BJ (cell line): ENCODE measurements at places on chromosomes 2 and 18.

DNA sequence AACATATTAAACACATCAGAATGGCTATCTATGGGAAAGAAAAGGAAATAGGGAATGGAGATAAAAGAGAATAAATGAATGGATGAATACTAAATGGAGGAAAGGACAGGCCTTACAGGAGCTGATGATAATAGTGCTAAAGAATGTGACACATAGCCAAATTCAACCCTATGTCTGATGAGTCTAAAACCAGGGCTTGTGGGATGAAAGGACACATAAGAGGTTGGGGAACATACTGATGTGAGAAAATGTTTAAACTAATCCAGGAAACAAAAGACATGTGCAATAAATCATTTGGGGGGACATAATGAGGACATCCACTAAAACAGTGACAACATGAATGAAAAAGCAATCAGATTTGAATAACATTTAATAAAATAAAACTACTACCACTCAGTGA, 120.0 kb downstream of the DYM start:
- DNase-seq: no peak

DNA sequence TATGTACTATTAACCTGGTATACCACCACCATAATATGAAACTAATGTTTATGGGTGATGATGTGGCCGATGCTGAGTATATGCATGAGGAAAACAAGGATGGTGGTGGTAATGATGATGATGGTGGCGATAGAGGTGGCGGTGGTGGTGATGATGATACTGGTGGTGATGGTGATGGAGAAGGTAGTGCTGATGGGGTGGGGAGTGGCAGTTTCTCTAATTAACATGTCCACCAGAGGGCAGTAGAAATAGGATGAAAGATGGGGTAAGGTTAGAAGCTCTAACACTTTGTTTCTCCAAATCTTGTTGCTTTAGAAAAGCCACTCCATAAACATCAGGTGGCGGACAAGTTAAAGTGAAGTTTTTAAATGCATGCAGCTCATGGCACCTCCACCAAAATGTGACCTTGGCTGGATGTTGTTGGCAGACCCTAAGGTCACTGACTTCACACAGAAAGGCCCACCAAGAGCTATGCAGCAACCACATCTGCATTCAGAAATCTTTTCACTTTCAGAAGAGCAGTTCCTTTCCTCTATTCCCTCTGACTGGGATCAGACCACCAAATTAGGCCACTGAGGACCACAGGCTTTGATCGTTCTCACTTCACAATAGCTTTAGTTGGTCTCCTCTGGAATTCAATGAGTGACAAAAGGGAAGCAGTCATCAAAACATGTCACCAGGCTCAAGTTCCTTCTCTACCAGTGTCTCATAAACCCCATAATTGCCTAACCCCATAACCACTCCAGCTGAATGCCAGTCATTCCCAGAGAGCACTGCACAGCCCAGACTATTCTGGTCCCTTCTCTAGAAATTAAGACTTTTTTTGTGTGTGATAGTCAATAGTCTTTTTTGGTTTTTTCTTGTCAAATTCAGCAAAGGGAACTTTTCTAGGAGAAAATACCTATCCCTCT, 7.5 kb upstream of the BCL11A start:
- DNase-seq: no peak

- DNase-seq: no peak
Observed at GRCh38 chr2:71833272-71833671, 314.4 kb downstream of the CYP26B1 start.

DNA sequence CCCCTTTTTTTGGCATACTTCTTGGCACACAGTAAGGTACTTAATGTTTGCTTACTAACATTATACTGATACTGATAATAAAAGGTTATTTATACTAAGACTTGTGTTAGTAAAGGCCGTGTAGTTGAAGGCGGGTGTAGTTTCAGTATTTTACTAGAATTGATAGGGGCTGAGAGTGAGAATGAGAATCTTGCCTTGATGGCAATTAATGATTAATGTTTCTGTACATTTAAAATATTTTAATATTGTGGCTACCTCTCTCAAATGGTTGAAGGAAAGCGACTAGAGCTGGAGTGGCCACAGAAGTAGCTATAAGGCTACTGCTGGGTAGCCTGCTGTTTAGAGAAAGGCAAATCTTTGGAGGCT, 29.3 kb downstream of the PELI1 start:
- no peak for DNase-seq

DNA sequence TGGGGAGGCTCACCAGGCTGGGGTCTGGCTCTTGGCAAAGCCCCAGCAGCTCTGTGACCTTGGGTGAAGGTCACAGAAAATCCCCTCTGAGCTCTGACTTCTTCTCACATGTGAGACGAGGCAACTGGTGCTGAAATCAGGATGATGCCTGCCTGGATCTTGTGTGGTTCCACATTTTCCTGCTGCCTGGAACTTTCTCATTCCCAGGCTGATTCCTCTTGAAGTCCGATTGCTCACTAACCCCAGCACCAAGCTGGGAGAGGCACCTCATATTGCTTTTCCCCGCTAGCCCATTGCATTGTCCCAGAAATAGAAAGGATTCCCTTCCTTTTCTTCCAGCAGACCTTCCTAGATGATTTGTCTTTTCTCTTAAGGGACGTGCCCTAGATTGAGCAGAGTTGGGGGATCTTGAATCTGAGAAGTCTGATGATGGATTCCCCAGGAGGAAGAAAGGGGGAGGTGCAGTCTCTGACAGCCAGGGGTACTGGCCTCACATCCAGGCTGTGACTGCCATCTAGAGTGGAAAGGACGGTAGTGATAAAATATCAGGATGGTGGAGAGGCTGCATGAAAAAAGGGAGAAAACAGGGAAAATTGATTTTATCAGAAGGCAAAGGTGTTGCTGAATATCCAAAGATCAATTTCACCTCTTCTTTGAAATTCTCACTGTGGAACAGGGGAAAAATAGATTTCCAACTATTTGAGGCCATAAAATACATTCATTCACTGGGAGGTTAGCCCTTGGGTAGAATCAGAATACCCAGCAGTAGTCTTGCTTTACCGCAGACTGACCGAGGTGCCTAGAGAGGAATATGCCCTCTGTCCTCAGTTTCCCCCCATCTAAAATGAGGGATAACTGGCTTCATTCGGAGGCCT, 96.3 kb downstream of the FAM210A start:
- DNase-seq: no peak

GRCh38 chr2:176022048-176022447, 20.0 kb upstream of the LNPK start:
- no peak for DNase-seq

DNA sequence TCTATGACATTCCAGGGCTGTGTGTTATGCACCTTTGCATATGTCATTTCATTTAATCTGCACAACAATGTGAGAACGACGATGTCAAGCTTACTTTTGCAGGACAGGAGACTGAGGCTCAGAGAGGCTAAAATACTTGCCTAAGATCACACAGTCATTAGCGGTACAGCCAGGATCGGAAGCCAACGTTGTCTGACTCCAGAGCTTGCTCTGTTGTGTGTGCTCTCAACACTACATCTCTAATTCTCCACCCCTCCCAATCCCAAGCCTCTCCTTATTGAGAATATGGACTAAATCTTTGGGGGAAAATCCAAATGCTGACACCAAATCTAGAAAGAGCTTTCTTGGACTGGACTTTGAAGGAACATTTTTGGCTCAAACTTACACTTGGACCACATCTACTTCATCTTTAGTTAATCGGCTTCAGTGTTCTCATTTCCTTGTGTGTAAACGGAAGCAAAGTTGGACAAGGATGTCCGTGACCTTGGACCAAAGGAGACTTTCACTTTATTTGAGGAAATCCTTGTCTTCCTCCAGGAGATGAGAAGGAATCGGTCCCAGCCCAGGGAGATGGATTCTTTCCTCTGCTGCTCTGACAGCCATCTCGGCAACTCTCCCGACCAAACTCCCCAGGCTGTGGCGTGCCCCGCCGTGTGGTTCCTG, 242.4 kb downstream of the LPIN1 start:
- DNase-seq: no peak

- no peak for DNase-seq
Observed at GRCh38 chr2:235500761-235501672, 7.2 kb downstream of the AGAP1 start.

DNA sequence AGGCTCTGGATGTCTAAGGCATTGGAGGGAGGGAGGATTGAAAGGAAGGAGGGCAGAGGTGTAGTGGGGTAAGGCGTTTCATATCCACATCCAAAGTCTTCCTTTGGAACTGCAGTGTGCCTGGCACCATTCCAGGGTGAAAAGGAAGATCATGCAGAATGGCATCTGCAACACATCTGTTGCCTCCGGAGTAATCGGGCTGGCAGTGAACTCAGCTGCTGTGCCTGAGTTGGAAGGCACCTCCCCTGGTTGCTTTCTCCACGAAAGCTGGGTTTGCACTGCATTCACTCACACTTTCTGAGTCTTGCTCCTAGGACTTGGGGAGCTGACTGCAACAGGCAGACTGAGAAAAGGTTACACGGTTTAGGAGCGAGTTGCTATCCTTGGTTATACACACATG, 30.3 kb upstream of the SEC11C start:
- no peak for DNase-seq

- DNase-seq: no peak
Observed at GRCh38 chr2:175366815-175367214, 185.3 kb upstream of the ATP5MC3 start.

GRCh38 chr2:122083256-122084048, 328.0 kb downstream of the TSN start:
- no peak for DNase-seq

GRCh38 chr2:2707206-2707991, 376.3 kb upstream of the MYT1L start:
- no peak for DNase-seq

- no peak for DNase-seq
Observed at GRCh38 chr2:53220969-53221368, 546.6 kb upstream of the CHAC2 start.

DNA sequence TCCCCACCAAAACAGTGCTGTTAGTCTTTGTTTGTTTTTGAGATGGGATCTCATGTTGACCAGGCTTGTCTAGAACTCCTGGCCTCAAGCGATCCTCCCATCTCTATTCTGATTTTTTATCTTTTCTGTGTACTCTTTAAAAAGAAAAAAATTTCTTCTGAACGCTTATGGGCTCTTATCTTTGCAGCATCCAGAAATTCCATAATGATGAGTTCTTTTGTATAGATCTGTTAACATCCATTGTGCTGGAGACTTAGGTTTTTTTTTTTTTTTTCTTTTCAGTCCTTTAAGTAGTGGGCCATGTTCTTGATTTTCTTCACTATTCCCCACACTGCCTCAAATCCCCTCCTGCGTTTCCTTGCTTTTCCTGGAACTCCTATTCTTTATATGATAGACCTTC, 31.0 kb downstream of the RBBP8 start:
- DNase-seq: no peak

DNA sequence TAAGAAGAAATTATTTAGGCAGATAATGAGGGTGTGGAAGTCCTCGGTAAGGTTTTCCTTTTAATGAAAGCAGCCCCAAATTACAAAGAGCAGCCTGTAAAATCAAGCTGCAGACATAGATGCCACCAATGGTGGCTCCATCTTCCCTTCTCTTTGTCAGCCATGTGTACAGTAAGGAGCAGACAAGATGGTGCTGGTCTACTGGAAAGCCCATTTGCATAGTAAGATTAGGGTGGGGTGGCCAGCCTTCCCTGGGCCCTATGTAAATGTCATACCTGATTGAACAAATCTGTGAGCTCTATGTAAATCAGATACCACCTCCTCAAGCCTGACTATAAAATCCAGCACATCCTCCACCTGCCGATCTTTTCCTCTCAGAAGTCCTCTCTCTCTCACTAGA, 154.4 kb upstream of the SERTAD2 start:
- no peak for DNase-seq

- no peak for DNase-seq
Observed at GRCh38 chr2:161709428-161709827, 85.2 kb downstream of the SLC4A10 start.

DNA sequence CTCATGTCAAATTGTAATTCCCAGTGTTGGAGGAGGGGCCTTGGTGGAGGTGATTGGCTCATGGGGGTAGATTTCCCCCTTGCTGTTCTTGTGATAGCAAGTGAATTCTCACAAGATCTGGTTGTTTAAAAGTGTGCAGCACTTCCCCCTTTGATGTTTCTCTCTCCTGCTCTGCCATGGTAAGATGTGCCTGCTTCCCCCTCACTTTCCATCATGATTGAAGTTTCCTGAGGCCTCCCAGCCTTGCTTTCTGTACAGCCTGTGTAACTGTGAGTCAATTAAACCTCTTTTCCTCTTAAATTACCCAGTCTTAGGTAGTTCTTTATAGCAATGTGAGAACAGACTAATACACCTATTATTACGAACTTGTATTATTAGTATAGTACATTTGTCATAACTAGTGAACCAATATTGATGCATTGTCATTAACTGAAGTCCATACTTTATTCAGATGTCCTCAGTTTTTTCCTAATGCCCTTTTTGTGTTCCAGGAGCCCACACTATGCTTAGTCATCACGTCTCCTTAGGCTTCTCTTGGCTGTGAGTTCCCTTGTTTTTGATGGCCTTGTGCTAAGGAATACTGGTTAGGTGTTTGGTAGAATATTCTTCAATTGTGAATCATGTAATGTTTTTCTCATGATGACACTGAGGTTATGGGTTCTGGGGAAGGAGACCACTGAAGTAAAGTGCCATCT, 4.5 kb upstream of the MAP3K2 start:
- no peak for DNase-seq

DNA sequence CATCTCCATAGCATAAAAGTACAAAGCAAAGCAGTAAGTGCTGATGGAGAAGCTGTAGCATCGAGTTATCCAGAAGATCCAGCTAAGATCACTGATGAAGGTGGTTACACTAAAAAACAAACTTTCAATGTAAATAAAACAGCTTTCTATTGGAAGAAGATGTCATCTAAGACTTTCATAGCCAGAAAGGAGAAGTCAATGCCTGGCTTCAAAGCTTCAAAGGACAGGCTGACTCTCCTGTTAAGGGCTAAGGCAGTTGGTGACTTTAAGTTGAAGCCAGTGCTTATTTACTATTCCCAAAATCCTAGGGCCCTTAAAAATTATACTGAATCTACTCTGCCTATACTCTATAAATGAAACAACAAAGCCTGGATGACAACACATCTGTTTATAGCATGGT, 44.0 kb downstream of the METTL8 start:
- no peak for DNase-seq

DNA sequence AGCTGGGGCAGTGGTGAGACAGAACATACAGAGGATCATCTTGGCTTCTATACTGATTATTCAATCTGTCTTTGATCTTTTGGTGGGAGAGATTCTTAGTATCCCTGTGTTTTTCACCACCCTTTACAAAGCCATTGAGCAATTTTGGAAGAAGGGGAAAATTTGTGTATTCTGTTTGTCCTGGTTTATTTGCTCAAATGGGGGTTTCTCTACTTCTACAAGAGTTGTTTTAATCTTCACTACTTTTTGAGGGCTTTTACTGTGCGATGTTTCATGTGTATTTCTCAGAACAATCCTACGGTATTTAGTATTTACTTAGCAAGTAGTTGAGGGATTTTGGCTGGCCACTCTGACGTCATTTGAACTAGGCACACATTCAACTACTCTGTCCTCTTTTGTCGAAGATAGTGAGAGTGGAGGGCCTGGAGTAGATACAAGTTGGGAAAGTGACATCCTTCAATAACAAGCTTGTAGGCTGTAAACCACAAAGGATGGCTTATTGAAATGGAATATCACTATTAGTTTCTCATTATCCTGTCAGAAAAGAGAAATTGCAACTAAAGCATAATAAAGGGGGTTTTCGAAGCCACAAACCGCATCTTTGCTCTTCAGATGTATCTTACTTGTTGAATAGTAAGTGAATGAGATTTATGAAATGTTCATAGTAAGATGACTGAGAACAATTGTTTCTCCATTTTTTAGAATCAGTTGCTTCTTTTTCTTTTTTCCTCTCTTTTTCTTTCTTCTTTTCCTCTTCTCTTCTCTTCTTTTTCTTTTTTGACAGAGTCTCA, 24.8 kb downstream of the FMNL2 start:
- DNase-seq: no peak
